ENCODE measurements at places on chromosomes 11 and 22. TPM values are rescaled to one million over a fixed set of nuclear protein-coding genes. Genes with fewer than 3 reads are reported as not detected.

DNA sequence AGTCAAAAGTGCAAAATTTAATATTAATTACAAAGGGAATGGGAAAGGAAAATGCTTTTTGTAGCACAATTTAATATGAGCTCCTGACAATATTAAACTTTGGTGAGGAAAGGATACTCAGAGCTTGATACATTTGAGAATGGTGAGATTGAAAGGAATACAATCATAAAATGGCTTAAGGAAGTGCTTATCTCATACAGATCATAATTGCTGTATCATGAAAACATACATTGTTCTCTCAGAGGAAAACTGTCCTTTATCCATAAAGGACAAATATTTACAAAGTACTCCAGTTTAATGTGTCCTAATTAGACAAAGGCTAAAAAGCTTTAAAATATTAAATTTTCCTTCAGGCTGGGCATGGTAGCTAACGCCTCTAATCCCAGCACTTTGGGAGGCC lies 260.4 kb downstream of the TMEM135 start:
- DNase-seq: no peak

GRCh38 chr22:24205438-24206195 lies 24.3 kb downstream of the SUSD2 start:
- DNase-seq: no peak

DNA sequence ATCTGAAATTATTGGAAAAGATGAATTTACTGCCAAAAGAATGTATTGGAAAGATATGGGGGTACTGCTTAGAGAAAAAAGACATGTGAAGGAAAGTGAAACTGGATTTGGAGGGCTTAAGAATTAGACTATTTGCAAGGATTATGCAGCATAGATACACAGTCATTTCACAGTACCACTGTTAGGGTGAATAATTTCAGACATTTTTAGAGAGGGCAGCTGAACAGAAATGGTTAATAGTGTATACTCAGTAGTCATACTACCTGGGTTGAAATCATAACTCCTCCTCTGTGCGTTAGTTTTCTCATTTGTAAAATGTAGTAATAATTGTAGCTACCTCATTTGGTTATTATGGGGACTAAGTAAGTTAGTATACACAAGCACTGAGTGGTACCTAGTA lies 33.0 kb downstream of the GAS2 start:
- no peak for DNase-seq

DNA sequence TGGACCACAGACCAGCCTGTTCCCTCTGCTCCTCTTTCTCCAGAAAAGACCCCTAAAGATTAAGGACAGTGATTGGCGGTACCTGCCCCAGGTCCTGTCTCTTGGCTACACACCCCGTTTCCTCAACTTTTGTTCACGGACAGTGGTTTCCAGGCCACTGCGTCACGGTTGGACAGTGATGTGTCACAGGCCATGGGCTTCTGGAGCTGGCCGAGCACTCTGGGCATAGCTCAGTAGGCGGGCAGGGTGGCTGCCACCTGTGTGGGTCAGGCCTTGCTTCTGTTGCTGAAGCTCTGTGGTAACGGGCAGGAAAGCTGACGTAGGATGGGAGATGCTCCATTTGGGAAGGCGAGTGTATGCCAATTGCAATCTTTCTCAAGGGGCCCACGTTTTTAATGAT lies 13.6 kb downstream of the TUB start:
- DNase-seq: no peak

- peak; percentile 81 for DNase-seq
Observed at GRCh38 chr11:62905927-62906531, 15.1 kb downstream of the CHRM1 start.

GRCh38 chr11:118785362-118785761 lies 5.6 kb downstream of the DDX6 start:
- DNase-seq: no peak

- peak; percentile 57 for DNase-seq
Observed at GRCh38 chr11:61626580-61627380, 45.9 kb upstream of the SYT7 start.

- no peak for DNase-seq
Observed at GRCh38 chr22:44193535-44193891, 12.8 kb downstream of the PARVG start.

DNA sequence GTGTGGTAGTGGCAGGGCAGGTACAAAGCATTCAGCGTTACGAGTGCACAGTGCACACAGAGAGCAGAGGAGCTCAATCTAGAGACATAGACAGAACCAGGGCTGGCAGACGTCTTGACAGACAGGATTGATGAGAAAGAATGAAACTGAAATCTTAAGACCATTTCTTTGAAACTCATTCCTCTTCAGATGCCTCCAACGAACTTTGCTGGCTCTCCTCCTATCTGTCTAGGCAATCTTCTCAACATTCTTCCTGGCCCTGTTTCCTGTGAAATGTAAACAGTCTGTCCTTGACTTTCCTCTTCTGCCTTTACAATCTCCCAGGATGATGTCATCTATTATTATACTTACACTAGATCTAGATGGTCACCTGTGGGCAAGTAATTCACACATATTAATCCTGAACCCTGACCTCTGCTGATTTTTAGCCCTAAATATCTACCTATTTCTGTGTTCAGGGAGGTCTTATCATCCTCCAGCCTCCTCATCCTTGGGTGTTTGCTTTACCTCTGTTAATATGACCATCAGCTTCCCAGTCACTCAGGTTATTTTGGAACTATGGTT lies 119.5 kb downstream of the ENTHD1 start:
- no peak for DNase-seq

GRCh38 chr11:93747122-93747521 lies 5.7 kb downstream of the C11orf54 start:
- DNase-seq: no peak

DNA sequence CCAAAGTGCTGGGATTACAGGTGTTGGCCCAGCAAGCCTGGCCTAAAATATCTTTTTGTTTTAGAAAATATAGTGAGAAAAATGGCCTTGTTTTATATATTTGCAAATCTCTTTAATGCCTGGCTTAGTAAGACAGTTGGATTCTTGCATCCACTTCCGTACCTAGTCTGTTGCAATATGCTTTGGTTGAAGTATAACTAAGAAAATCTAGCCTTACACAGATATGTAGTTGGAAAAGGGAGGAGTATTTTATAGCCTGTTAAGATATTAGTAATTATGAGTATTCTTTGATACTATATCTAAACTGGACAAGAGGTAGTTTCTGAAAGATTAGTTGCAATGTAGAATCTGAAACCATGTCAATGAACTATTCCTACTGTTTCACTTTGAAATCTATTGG lies 65.1 kb downstream of the ZNRF3 start:
- DNase-seq: no peak

The RAG2 gene
- total RNA-seq: not detected

The STK33 gene
- total RNA-seq: 25.9 TPM

The FAM111B gene
- total RNA-seq: 1.0 TPM

The NXPE2 gene
- not detected for total RNA-seq

The MOGAT2 gene
- total RNA-seq: 0.13 TPM

The ILK gene
- total RNA-seq: 191 TPM

The HOATZ gene
- not detected for total RNA-seq

The RIMBP3B gene
- not detected for total RNA-seq

The OR52N4 gene
- total RNA-seq: not detected

The PKDREJ gene
- 0.05 TPM for total RNA-seq

Data from Right ventricle myocardium superior (tissue), 1 donor.